Fibroblast of skin of left quadriceps (primary cell): ENCODE measurements at places on chromosomes 7 and 10.

DNA sequence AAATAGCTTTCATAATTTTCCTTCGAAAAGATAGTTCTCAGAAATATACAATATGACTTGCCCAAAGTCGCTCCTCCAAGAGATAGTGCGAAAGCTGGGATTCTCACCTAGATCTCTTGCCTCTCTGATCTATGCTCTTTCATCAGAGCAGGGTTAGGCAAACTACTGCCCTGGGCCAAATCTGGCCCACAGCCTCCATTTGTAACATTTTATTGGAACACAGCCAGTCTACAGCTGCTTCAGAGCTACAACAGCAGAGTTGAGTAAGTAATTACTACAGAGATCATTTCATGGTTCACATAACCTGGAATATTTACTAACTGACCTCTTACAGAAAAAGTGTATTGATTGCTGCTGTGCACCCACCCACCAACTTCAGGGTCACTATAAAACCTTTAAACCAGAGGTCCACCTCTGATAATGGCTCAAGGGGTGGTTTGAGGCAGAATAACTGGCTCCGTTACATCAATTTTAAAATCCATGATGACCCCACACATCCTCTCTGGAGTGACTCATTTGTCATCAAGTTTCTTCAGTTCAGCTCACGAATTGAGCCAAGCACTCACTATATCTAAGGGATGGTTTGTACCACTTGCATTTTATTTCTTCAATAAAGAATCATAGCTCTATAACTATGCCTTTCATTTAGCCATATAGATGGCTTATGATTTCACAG, 1019.0 kb downstream of the XPNPEP1 start:
- DNase-seq, result peak; percentile 27

DNA sequence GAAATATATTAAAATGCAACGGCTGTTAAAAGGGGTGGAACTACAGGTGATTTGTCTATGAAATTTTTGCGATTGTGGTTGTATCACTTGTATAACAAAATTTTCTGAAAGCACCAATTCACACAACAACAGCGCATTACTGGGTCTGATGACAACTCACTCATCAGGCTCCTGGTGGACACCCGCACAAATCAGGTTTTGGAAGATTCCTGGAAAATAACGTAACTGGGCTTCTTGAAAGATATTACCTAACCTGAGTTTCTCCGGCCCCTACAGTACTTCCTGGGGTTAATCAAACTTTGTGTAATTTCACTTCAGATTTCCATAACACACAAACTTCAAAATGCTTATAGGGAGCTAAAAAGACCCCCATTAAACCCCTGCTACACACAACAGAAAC, 7.6 kb downstream of the SNX8 start:
- DNase-seq, result no peak

DNA sequence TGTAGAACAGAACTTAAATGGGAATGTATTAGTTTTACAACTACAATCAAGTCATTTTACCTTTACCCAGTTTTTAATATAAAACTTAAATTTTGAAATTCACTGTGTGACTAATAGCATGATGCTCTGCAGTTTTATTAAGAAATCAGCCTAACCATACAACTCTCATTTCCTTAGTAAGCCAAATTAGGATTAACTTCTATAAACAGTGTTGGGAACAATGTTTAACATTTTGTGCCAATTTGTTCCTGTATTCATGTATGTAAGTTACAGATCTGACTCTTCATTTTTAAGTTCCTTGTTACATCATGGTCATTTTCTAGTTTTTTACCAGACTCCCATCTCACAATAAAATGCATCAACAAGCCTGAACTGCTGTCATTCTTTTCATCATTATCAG, 209.8 kb downstream of the ZEB1 start:
- DNase-seq, result no peak

- DNase-seq, result peak; percentile 22
Measured at GRCh38 chr10:114767101-114767985, 54.2 kb upstream of the FHIP2A start.
